IPS-NIHi11 (cell line): ENCODE measurements at places on chromosomes 1 and 21.

GRCh38 chr1:162279136-162279498 lies 97.5 kb downstream of the SPATA46 start:
- DNase-seq: no peak

DNA sequence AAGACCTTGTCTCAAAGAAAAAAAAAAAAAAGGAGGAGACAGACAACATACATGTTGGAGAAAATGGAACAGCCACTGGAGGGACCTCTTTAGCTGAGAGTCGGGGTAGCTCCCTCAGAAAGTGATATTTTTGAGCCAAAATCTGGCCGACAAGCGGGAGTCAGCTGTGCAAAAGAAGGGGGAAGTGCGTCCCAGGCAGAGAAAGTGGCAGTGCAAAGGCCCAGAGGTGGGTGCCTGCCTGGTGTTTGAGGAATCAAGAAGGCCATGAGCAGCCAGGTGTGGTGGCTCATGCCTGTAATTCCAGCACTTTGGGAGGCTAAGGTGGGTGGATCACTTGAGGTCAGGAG lies 6.1 kb upstream of the CROCC start:
- DNase-seq: no peak

DNA sequence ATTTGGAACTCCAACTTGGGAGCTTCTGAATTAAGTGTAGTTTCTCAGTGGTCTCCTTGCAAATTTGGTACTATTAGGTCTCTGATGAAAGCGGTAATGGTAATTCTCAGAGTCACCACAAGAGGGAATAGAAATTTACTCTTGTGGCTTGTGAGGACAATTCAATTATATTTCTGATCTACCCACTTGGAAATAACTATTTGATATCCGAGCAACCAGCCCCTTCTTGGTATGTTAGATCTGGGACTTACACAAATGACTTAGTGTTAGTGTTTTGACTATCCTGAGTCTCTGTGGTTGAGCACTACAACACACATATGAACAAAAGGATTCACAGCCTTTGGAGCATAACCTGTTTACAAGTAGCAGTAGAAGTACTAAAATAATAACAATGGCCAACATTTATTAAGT lies 68.1 kb downstream of the RPS6KA1 start:
- DNase-seq: peak; percentile 48

DNA sequence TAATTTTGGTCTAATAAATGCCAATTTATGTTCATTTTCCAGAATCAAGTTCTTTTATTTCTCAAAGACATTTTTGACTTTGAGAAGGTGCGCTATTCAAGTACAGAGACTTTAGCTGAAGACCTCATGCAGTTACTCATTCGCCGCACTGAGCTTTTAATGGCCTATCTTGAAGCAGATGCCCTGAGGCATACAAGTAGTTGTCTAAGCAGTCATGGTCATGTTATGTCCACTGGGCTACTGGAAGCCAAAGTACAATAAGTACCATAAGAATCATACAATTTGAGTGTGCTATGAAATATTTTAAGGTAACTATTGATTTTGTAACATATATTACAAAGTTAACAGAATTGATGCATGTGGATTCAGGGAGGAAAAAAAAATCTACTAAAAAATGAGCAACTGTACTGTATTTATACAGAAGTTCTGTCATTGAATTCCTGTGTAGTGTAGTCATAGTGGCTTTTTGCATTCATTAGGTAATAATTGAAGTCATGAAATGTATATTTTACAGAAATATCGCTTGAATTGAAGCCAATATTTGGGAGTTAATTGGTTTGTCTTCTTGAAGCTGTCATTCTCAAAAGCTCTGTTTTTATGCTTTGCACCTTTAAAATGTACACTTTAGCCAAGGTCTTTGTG lies 13.5 kb upstream of the NEXN start:
- no peak for DNase-seq

DNA sequence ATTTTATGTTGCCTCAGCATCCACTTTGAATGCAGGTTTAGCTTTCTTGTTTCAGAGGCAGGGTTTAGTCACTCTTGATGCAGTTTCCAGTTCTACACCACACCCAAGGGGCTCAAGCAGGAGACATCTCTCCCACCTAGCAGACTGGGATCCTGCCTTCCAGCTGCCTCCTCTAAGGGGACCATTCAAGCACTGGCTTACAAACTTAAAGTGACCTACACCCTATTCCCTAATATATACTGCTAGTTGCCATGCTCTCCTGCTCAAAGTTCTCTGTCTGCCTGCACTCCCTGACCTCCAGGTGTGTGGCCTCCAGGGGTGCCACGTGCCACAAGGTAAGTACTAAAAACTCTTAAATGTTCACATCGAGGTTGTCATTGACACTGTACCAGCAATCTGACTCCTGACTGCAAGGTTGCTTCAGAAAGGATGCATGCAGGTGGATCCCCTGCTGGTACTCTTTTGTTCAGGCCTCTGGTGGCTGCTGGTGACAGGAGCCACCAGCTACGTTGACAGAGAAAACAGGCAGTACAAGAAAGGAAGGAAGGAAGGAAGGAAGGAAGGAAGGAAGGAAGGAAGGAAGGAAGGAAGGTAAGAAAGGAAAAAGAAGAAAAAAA lies 185.9 kb downstream of the COQ8A start:
- peak; percentile 26 for DNase-seq

DNA sequence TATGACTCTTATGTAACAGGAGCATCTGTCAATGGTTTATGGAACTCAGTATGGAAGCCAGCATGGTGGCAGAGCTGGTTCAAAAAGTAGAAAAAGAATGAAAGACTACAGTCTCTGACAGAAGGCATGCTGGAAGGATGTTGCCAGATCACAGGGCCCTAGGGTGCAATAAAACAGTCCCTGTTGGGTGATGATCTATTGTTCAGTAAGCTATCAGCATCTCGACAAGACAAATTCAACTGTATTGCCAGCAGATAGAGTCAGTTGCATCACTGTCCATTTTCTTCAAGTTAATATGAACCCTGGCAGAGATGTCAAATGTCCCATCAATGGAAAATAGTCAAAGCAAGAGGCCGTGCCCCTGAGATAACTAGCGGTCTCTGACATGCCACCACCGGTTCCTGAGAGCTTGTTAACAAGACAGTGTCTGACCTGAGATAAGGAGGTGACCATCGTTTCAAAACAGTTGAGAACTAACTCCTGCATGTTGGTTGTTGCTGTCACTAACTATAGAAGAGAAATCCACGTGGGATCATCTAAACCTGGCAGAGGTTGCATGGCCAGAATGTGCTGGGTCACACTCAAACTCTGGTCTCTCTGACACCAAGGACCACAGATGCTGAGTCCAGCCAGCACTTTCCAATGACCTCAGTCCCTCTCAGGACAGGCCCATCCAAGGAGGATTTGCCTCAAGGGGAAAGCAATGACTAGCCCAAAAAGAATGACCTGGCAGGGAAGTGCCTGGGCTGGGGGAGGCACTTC lies 125.9 kb downstream of the RIPK4 start:
- DNase-seq: no peak

- no peak for DNase-seq
Observed at GRCh38 chr1:110559157-110559556, 40.2 kb upstream of the KCNA10 start.

GRCh38 chr1:231266811-231267322 lies 25.9 kb downstream of the GNPAT start:
- DNase-seq: no peak

DNA sequence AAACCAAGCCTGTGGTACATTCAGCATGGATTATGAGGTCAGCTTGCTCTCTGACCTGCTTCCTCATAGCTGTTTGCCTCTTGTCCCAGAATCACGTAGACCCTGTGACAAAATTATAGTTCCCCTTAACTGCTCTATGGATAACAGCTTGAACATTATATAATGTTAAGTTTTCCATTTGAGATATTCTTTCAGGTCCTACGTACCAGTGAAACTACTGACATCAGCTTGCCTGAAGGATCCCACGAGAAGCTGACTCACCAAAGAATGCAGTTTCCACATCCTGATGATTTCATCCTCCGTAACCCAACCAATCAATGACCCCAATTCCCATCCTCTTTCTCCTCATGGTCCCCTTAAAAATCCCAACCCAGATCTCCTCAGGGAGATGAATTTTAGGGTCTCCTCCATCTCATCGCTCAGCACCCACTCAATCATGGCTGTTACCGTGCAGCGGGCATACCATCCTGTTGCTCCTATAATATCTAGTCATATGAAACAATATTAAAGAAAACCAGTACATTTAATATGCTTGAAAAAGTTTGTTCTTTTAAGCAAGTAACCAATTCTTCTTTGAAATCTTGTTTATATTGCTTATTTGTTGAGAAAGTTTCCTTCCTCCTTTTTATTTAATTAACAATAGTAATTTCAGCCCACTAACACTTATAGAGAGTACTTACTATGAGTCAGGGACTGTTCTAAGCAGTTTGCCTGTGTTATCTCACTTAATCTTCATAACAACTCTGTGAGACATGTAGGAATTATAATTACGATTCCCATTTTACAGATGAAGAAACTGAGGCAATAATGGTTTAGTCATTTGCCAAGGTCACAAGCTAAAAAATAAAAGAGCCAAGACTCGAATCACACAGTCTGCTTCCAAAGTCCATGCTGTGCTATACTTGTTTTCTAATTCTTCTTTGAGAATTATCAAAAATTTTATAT lies 27.4 kb downstream of the CHML start:
- no peak for DNase-seq

DNA sequence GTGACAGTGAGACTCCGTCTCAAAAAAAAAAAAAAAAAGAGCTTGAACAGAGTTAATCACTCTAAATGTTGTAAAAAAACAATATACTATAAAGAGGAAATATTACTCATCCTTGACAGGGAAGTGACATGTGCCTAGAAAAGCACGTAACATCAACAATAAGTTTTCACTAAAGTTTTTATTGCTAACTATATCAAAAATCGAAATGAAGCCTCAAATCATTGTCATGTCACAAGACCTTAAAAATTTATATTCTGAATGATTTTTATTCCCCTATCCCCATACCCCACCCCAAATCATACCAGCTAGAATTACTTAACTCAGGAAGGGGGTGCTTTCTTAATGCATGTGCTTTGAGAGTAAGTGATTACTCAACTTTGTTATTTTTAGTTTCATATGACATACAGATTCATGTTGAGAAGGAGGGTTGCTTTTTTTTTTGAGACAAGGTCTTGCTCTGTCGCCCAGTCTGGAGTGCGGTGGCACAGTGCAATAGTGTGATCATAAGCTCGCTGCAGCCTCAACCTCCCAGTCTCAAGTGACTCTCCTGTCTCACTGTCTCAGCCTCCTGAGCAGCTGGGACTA lies 53.6 kb upstream of the MUTYH start:
- DNase-seq: no peak

- DNase-seq: no peak
Observed at GRCh38 chr1:145956781-145957442, 905 bp downstream of the LIX1L start.

DNA sequence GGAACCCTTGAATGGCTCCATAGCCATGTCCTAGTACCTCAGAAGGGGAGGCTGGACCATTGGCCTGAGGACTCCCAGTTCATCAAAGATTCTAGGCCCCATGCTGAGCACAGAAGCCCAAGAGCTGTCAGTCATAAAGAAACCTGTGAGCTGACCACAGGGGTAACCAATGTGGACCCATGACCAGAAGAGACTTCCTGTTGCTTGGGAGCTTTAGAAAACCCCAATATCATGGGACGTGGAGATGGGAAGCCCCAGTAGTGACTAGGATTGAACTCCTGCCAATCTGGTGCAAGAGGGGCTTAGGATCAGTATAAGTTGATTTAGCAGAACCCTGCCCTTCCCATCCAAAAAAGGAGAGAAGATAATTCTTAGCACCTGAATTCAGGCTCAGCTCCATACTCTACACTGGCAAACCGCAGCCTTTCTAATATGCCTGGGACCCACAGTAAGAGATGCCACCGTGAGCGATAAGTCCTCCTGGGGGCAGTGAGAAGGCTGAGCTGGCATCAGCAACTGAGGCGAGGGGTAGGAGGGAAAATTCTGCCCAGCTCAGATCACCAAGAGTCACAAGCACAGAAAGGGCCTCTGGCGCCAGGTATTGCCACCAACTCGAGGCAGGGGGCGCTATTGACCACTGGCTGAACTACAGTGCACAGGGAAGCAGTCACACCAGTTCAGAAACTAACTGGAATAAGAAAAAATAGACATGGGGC lies 108.9 kb downstream of the CAPN8 start:
- peak; percentile 81 for DNase-seq

GRCh38 chr1:15948595-15949452 lies 27.1 kb downstream of the ZBTB17 start:
- DNase-seq: no peak

GRCh38 chr1:110196917-110197765 lies 13.0 kb upstream of the KCNC4 start:
- peak; percentile 90 for DNase-seq

- no peak for DNase-seq
Observed at GRCh38 chr1:88741413-88741812, 57.3 kb downstream of the PKN2 start.

- no peak for DNase-seq
Observed at GRCh38 chr1:153929426-153929825, 6.7 kb upstream of the GATAD2B start.

DNA sequence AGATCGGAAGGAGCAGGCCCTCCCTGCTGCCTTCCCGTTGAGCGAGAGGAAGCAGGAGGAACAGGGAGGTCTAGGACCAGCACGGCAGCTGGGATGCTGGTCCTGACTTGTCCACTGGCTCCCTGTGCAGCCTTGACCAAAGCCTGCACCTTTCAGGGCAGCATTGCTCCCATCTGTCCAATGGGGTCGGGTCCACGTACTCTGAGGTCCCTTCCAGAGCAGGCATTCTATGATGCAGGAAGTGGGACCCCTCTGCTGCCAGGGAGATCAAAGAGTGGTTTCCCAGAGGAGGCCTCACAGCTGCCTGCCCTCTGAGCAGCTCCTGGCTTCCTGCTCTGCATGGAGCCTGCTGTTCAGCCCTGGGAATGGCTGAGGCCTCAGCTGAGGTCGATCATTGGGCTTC lies 21.7 kb upstream of the ZNF362 start:
- no peak for DNase-seq

DNA sequence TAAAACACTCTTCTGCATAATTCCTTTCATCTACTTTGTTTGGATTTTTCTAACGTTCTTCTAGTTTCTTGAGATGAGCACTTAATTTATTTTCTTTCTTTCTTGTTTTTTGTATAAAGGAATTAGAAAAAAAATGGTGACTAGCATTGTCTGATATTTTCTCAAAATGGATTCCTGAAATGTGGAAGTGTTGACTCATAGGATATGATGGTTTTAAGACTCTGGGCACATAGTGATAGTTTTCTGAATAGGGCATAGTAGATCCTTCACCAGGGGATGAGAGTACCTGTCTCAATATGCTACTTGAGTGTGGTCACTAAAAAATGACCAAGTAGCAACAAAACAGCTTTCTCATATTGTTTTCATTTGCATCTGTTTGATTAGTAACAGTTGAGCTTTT lies 100.9 kb downstream of the PEX14 start:
- no peak for DNase-seq

- no peak for DNase-seq
Observed at GRCh38 chr21:21929789-21930188, 931.6 kb downstream of the NCAM2 start.

- DNase-seq: no peak
Observed at GRCh38 chr1:77511440-77511840, 171.0 kb downstream of the ZZZ3 start.

DNA sequence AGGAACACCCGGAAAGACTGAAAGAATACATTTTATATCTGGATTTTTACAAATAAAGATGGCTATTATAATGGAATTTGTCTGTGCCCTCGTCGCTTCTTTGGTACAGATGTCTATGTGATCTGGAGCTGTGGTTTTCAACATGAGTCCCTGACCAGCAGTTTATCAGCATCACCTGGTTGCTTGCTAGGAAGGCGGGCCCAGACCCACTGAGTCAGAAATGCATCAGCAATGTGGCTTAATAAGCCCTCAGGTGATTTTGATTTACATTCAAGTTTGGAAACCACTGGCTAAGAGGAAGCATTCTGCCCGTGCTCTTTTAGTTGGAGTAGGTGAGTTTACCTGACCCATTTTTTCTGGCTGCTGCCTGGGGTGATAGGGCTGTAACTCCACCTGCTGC lies 31.7 kb downstream of the ATP1A1 start:
- no peak for DNase-seq
